ENCODE measurements at places on chromosomes 6 and 20.

DNA sequence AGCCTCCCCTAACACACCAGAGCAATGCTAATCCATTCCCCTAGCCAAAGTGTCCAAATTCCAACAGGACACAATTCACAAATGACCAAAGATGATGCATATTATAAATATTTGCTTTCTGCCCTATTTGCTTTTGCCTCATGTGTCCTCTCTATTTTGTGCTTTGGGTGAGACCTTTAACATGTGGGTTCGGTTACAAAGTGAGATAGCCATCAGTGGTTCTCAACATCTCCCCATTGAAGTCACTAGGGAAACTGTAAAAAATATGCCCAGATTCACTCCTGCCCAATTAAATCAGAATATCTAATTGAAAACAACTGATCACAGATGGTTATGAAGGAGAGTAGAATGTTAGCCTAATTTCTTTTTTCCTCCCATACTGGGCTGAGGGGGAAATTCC is 159.2 kb downstream of the MTFR2 start:
- no peak for DNase-seq

DNA sequence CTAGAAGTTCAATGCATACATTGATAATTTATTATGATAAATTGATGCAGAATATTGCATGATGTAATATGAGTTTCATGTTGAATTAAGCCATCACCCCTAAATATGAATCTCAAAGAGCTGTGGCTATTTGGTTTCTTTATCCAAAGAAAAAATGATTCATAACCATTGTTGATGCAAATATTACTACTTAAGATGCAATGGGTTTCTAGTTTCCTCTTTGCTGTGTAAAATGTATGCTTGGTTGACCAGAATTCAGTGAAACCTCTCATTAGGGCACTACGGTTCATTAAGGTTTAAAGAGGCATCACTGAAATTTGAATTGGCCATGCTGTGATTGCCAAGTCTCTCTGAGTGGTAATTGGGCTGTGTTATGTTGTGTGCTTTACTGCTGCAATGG is 492.5 kb upstream of the FLRT3 start:
- no peak for DNase-seq

DNA sequence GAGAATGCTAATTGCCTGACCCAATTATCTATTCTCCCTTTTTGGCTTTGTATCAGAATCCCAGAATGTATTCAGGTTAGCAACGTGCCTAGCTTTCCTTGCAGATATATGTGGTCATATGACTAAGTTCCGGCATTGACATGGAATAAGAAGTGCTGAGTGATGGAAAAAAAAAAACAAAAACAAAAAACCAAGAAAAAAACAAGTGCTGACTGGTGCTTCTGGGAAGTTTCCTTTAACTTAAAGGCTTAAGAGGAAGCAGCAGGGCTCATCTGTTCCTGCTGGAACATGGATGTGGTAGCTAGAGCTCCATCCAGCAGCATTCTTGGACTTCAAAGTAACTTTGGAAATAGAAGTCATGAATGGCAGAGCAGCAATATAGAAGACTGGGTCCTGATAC is 10.4 kb upstream of the RPF2 start:
- no peak for DNase-seq

- no peak for DNase-seq
Measured at GRCh38 chr6:53503060-53503459, 41.8 kb downstream of the GCLC start.

- no peak for DNase-seq
Measured at GRCh38 chr6:47733879-47734558, 35.6 kb downstream of the ADGRF4 start.

GRCh38 chr20:47319517-47320252 is 36.8 kb downstream of the ZMYND8 start:
- DNase-seq, result no peak

- no peak for DNase-seq
Measured at GRCh38 chr6:71537717-71538116, 249.1 kb downstream of the OGFRL1 start.

- DNase-seq, result no peak
Measured at GRCh38 chr20:9179867-9180266, 111.0 kb downstream of the PLCB4 start.

GRCh38 chr6:50825375-50826036 is 6.8 kb downstream of the TFAP2B start:
- no peak for DNase-seq

DNA sequence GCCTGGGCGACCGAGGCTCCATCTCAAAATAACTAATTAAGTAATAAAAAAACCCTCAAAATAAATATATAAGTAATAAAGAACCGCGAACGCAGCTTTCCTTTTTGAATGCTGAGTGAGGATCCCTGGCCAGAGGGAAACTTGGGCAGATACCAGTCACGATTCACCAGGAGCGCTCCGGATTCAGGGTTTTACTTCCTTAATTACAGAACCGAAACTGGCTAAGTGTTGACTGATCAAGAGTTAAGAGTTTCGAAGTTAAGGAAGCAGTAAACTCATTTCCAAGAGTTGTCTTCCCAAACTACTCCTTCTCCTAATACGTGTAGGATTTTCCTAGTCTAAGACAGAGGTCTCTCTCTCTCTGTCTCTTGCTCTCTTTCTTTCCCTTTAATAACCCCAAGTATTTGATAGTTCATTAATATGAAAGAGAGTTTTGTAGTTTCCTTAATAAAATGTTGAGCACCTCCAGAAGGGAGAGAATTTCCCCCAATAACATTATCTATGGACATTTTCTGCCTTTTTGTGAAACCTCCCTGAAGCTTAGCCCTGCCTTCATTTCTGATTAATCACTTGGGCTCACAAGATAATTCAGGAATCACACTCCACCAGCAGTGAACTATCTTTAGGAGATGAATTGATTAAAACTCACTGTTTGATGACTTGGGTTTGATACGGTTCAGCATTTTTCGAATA is 61.4 kb upstream of the ZNF217 start:
- DNase-seq, result no peak

Measured in GM12892 (cell line).